ENCODE measurements at places on chromosomes 6 and 20.

- DNase-seq, result no peak
Measured at GRCh38 chr6:93413190-93413589, 6.2 kb downstream of the EPHA7 start.

GRCh38 chr20:32574296-32575226, 10.6 kb downstream of the NOL4L start:
- no peak for DNase-seq

DNA sequence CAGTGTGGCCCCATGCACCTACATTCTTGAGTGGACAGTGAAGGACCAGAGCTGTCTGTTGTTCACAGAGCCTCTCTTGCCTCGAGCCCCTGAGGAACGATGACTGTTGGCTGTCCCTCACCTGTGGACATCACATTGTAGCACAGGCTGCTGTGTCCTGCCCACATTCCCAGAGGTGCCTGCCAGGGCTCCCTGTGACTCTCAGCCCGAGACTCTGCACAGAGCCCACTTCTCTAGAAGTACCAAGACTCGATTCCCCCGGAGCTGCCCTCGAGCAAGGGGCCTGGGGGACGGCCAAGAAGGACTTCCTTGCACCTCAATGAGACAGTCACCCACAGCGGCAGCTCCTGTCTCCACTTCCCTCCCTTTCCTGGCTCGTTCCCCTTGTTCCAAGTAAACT, 28.6 kb upstream of the DLGAP4 start:
- no peak for DNase-seq

- DNase-seq, result no peak
Measured at GRCh38 chr20:20198011-20198410, 145.7 kb downstream of the CFAP61 start.

DNA sequence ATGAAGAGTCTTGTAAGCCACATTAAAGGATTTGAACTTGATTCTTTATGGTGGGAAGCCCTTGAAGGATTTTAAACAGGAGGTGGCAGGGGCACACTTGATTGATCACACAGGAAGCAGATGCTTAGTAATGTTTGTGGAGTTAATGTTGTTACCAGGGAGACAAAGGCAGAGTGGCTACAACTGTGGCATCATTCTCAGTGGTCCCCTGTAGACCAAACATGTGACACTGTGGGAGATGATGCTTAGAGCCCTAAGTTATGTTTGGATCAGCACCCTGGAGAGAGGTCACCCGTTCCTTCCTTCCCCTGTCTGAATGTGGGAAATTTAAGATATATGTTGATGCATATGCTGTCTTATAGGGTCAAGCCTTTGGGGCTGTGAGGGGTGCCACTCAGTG, 53.2 kb downstream of the EIF2S2 start:
- DNase-seq, result no peak

All from substantia nigra (tissue), 51 donors.